ENCODE measurements at places on chromosomes 11 and 22.
A peak's percentile ranks its signal among the peaks of the same experiment; 100 is the strongest.

GRCh38 chr11:26778000-26778757 is 56.3 kb upstream of the SLC5A12 start:
- DNase-seq: no peak

- no peak for DNase-seq
Measured at GRCh38 chr11:48033918-48034341, 53.6 kb downstream of the PTPRJ start.

- DNase-seq: no peak
Measured at GRCh38 chr22:20873214-20873613, 14.4 kb downstream of the SNAP29 start.

DNA sequence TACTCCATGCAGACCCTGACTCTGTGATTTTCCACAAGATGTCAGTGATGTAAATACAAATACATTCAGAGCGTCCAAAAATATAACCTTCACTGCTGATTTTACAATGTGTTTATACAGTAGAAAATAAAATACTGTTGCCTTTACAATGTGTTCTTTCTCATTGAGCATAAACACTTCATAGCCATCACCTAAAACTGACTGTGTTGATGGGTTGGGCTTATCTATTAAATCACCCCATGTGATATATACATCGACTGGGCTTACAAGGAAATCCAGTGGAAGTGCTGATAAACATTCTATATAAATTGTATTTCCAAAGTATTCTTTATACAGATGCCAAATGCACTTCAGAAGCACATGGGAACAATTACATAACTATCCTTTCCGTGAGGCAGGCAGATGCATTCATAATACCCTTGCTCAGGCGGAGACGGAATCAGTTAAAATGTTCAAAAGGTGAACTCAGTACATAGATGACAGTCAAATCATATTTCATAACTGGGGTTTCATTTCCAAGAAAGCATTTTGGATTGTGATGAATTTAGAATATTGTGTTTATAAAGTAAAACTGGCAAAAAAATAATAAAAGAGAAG is 27.7 kb downstream of the DDI1 start:
- DNase-seq: no peak

DNA sequence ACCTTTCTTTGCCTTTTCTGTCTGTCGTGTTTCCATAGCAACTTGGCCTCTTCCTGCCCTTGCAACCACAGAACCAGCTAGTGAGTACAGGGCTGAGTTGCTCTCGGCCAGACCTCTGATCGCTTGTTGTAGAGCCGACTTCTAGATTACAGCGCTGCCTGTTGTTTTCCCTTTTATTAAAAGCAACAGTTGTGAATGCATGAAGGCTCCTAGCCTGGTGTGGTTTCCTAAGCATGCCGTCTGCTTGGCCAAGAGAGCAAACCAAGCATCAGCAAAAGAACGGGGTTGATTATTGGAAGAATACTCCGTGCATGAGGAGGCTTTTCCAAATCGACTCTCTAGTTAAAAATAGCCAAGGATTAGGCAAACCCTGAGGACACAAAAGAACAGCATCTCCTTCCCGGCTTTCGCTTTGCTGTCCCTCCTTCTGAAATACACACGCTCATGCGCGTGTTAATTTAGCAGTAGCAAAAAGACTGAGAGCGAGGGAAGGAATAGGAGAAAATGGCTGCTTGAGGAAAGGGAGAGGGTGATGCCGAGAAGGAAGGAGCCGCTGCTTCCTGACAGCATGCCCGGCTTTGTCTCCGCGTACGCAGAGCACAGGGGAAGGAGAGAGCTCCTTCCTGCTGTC is 71.5 kb upstream of the TTC12 start:
- DNase-seq: no peak

- no peak for DNase-seq
Measured at GRCh38 chr11:23398052-23398451, 537.8 kb upstream of the CCDC179 start.

GRCh38 chr11:134338068-134338467 is 6.3 kb downstream of the GLB1L2 start:
- DNase-seq: no peak

DNA sequence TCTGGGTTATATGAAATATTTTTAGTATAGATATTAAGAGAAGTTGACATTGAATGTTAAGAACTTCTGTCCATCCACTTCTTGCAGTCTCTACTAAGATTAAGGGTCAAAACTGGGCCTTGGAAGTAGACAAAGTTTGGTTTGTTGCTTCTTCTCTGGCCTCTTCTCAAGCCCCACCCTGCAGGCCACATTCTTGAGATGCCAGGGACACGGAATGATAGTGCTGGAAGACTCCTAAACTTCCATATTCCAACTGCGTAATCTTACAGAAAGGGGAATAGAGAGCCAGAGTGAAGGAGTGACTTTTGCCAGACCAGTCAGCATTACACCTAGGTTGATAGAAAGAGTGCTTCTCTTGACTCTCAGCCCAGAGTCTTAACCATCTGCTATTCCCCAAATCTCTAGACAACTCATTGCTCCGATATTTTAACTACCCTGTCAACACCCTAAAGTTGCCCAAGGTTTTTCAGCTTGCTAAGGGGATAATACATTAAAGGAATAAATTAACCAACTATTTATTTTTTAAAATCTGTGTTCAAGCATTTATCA is 136.4 kb upstream of the SYN3 start:
- no peak for DNase-seq

- DNase-seq: peak; percentile 22
Measured at GRCh38 chr22:42714768-42715390, 5.8 kb downstream of the A4GALT start.

- no peak for DNase-seq
Measured at GRCh38 chr11:112499153-112499880, 238.7 kb upstream of the PLET1 start.

- no peak for DNase-seq
Measured at GRCh38 chr11:26011474-26011873, 320.5 kb upstream of the ANO3 start.

DNA sequence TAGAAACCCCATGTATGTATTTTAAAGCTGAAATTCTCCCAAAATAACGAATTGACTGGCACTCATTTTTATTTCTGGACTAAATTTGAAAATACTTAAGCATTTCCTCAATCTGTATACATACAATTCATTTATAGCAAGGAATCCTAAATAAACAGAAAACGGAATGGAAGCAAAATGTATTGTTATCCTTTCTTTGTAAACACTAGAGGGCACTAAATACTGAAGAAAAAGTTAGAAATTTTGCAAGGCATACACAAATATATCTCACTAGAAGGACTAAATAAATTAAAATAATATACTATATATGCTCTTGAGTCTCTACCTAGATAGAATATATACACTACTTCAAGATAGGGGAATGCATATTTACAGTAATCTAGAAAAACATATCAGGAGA is 23.1 kb upstream of the ANO5 start:
- peak; percentile 4 for DNase-seq

GRCh38 chr11:13440100-13440855 is 22.7 kb downstream of the BTBD10 start:
- peak; percentile 74 for DNase-seq

DNA sequence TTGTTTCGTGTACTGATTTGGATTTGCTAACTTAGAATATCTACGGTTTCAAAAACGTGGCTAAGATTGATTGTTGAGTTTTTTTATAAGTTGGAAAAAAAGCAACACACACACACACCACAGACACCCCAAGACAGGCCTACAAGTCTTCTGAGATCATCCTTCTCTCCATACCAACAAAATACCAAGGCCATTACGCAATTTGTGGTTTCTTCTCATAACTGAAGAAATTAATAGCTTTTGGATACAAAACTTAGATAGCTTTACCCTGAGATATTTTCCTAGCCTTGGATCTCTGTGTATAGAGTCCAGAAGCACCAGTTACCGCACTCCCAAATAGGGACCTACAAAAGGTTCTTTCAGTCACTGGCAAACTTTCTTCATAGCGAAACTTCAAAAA is 113.6 kb downstream of the SIK3 start:
- no peak for DNase-seq

DNA sequence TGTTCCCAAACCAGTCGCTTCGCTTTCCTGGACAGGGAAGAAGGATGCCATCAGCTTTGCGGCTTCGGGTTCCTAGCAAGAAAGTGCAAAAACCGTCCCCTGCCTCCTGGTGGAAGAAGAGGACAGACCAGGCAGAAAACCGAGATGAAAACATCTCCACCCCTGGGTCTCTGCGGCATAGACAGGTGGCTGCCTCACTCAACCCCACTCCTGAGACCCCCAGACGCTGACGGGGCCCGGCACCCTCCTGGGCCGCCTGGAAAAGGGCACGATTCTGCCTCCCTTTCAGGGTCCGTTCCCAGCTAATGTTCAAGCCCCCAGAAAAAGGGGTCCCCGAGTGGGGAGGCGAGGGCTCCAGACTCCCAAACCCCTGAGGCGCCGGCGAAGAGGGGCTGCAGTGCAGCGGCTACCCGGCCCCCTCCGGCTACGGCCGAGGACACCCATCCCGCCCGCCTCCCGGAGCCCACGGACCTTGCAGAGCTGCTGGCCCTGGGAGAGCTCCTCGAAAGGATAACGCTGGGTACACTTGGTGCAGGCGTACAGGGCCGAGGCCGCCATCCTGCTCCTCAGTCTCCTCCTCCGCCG is 569 bp downstream of the FAM76B start:
- DNase-seq: peak; percentile 66

All from HT-29 (cell line).